ENCODE measurements at places on chromosomes 1 and 21.
A peak's percentile ranks its signal among the peaks of the same experiment; 100 is the strongest.

GRCh38 chr1:43505077-43505780 is 25.5 kb upstream of the PTPRF start:
- no peak for DNase-seq

DNA sequence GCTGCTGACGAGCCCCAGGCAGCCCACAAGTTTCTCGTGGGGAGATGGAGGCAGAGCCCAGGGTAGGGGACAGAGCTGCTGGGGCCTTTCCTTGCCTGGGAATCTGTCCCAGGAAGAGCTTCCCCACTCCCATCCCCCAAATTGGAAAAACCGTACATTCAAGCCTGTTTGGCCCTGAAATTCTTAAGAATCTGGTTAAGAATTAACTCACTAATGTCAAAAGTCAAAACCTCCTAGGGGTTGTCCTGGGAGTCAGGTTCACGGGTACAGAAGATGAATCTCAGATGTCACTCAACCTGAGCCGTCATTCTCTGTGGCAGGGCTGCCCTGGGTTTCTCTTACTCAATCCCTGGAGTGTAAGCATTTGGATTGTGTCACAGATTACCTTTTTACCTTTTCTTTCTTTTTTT is 8.4 kb downstream of the C1orf115 start:
- no peak for DNase-seq

DNA sequence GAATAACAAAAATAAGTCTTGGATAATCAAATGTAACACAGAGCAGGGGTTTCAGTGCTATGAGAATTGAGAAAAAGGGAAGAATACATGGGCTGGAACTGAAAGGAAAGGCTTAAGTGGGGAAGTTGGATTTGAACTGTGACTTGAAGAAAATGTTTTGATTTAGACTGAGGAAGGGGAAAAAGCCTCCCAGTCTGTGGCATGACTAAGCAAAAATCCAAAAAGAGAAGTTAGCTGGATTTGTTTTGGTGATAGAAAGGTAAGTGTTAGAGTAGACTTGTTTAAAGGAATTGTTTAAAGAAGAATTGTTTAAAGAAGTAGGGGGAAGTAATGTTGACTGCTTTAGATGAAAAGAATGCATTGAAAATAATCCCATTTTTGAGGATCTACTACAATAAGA is 46.0 kb downstream of the KCNK2 start:
- DNase-seq = no peak

- no peak for DNase-seq
These were observed 126.0 kb downstream of the BACH1 start for GRCh38 chr21:29424728-29425127.

DNA sequence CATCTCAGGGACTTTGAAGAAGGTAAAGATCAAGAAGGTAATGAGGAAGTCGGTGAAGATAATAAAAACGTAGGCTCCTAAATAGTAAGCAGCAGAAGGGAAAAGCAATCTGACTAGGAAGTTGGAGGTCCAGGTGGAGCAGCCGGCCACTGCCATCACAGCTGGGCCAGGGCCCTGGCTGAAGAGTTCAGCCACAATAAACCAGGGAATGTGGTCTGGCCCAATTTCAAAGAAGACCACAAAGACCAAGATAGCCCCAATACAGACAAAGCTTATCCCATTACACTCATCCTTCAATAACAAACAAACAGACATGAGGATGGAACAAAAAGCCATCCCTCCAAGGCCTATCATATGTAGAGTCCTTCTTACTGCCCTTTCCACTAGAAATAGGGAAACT is 18.4 kb upstream of the JAK1 start:
- DNase-seq = no peak

DNA sequence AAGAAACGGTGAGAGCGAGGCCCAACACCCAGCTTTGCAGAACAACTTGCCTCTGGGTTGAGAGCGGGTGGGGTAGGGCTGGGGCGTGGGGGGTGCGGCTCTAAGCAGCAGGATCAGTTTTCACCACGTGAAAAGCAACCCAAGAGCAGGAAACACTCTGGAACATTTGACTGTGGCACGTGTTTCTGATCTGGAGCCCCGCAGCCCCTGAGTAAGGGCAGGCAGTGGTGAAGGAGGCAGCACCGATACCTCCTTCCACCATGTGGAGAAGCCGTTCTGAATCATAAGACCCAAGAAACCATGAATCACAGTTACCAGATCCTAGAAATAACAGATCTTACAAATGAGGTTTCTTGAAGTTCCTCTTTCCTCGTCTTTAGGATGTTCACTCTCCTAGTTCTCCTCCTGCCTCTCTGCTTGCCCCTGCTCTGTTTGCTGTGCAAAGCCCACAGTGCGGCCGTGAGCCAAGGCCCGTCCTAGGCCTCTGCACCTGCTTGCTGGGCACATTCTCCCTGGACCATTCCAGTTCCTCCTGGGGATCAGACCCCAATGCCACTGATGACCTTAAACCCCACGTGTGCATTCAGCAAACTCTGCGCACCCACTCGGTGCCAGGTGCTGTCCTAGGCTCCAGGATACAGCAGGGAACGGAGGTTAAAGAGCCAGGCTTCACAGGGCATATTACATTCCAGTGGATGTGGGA is 31.9 kb downstream of the SLC1A7 start:
- DNase-seq = peak; percentile 49

GRCh38 chr1:19504796-19505692 is 19.7 kb upstream of the CAPZB start:
- DNase-seq = no peak

DNA sequence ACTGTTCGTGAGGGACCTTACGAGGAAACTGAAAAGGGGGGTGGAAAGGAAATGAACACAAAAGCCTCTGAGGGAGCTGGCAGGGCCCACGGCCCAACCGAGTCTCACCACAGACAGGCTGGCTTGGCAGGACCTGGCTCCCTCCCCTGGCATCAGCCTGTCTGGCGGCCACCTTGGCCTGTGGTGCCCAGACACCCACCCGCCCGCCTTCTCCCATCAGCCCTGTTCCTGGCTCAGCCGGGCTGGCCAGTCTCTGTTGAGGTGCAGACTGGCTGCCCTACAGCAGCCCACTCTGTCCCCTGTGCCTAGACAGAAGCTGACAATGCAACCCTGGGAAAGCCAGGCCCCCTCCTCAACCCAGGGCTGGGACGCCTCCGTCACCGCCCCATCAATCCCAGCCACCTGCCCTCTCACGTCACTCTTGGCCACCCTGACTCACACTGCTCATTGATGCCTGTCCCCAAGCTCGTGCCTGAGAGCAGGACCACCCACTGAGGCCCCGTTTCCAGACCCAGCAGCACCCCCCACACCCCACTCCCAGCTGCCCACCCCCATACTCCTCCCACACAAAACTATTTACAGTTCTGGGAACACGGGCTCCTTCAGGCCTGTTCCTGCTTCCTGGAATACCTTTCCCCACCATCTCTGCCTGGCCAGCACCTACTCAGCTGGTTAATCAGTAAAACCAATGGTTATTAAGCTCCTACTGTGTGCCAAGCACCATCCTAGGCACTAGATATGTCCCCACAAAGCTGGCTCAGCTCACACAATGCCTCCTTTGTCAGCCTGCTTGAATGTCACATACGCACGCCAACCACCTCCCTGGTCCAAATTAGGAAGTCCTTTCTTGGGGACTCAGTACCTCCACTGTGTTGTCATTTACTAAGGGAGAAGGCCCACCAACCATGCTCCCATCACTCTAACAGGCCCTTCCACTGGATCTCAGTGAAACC is 22.7 kb downstream of the SDC3 start:
- DNase-seq = no peak

GRCh38 chr1:8161546-8162105 is 135.5 kb upstream of the ERRFI1 start:
- no peak for DNase-seq

DNA sequence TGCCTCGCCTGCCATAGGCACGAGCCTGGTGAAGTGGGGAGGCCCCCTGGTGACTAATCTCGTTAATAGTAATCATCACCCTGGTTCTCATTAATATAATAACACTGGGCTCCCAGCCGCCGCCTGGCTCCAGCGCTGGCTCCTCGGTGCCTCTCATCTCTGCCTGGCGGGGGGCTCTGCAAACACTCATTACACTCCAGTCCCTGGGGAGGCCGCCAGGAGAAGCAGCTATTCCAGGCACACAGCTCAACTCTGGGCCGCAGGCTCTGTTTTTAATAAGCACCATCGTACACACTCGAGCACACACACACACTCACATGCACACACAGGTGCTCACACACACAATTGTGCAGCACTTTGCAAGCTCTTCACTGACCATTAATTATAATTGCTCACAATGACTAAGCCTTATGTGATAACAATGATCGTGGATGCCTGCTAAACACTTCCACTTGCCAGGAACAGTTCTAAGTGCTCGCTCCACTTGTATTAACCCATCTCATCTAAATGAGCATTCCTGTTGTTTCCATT is 52.2 kb downstream of the SDC3 start:
- DNase-seq = peak; percentile 27
